ENCODE measurements at places on chromosomes 12 and 14.

- no peak for DNase-seq
These were observed 199.5 kb downstream of the ANO6 start for GRCh38 chr12:45415393-45415817.

DNA sequence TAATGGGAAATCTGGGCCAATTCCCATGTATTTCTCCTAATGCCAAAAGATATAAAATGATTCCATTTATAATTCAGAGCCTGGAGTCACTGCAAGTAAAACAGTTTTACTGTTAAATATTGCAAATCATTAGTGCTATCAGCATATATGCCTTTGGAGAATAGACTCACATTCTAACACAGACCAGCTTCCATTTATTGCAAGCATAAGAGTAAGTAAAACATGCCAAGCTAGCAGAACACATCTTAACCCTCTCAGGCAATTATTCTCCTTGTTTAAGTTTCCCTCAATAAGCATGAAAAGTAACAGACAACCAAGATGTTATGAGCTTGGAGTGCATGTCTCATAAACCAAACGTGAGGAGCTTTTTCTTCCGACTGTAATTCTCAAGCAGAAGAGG is 173.9 kb upstream of the GRIP1 start:
- DNase-seq: peak; percentile 22

DNA sequence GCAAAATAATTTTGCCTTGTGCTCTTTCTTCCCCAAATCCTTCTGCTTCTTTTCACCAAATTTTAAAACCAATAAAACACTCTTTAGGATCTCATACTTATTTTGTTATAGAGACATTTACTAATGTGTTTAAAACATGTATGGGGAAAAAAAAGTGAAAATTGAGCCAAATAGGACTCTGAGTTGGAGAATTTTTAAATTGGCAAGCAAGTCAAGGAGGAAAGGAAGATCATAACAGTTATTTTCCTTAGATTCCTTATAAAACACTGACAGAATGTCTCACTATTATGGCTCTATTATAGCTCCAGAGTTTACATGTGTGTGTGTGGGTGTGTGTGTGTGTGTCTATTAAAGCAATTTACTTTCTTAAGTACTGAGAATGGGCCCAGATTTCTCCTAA is 220.5 kb downstream of the SLC6A15 start:
- DNase-seq: no peak

DNA sequence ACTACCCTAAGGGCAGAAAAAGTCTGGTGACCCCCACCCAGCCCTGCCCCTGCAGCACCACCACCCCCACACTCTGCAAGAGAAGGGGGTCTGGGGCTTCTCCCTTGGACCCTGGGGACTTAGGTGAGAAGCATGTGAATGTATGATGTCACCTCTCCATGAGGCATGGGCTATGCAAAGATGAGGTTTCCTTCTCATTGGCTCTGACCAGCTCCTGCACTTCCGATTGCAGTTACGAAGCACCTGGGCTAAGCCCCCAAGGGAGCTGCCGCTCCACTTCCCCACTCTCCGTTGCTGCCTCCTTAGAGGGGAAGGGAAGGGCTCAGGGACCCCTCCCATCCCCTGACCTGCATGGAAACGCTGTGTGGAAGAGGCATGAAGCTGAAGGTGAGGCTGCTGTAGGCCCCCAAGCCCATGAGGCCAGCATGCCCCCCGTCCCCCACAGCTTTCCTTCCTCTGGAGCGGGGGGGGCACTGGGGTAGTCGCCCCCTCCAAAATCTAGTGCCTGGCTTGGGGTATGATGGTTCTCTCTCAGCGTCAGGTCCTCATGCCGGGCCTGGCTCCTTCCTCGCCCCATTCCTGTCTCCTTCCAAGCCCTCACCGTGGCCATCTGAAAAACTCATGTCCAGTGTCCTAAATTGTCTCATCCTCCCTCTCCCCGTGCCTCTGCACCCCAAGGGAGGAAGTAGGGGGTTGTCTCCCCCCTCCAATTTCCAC is 5.5 kb upstream of the DDX23 start:
- DNase-seq: no peak

DNA sequence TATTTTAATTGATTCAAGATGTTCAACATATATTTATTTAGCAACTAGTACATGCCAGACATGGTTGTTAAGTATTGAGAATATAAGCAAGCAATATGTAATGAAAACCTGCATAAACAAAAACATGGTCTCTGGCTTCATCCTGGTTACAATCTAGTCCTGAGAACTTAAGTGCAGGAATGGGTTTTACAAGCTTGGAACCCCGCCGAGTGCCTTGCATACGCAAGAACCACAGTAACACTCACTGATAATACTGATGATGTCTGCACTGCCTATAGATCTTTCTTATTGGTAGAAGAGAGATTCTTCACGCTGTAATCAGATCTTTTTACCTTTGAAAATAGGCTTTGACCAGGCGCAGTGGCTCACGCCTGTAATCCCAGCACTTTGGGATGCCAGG is 22.9 kb upstream of the CALM1 start:
- no peak for DNase-seq

- peak; percentile 18 for DNase-seq
These were observed 47.2 kb upstream of the KTN1 start for GRCh38 chr14:55532645-55533344.

DNA sequence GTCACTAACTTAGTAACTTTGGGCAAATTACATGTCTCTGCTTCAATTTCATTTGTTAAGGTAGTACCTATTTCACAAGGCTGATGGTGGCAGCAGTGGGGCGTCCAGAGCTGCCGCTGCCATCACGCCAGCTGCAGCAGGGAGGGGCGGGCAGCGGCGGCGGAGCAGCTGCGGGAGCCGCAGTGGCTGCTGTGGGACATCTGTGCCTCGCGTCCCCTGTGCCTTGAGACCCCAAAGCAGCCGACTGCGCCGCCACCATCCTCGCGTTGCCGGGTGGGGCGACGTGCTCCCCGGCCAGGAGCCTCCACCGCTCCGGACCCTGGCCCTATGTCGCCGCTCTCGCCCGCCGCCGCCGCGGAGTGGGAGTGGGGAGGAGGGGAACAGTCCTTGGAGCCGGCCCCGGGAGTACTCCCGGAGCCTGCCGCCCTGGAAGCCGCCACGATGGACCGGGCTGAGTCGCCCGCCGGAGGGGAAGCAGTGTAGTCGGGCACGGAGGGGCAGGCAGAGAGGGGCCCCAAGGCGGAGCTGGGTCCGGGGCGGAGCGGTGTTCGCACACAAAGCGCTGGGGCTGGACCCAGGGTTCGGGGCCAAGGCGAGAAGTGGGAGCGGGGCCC is 51.4 kb downstream of the A2M start:
- DNase-seq: peak; percentile 89

DNA sequence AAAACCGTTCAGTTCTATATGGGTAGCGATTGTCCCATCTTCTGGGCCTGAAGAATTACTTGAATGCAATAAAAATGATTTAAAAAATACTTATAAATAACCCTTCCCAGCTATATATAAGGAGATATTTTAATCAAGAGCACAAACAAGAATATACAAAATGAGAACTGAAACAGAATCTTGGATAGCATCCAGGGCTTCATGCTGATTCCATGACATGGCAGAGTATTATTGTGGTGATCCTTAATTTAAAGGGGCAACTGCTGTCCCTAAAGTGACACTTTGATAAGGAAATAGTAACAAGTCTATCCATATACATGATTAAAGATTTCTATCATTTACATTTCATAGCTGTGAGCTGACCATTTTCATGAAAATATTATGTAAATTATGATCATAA is 18.8 kb downstream of the WBP11 start:
- no peak for DNase-seq

- no peak for DNase-seq
These were observed 58.8 kb upstream of the FBRSL1 start for GRCh38 chr12:132430838-132431774.

GRCh38 chr14:102206918-102207317 is 67.2 kb downstream of the WDR20 start:
- DNase-seq: no peak

- no peak for DNase-seq
These were observed 191.5 kb upstream of the PRKD1 start for GRCh38 chr14:30118992-30119640.

DNA sequence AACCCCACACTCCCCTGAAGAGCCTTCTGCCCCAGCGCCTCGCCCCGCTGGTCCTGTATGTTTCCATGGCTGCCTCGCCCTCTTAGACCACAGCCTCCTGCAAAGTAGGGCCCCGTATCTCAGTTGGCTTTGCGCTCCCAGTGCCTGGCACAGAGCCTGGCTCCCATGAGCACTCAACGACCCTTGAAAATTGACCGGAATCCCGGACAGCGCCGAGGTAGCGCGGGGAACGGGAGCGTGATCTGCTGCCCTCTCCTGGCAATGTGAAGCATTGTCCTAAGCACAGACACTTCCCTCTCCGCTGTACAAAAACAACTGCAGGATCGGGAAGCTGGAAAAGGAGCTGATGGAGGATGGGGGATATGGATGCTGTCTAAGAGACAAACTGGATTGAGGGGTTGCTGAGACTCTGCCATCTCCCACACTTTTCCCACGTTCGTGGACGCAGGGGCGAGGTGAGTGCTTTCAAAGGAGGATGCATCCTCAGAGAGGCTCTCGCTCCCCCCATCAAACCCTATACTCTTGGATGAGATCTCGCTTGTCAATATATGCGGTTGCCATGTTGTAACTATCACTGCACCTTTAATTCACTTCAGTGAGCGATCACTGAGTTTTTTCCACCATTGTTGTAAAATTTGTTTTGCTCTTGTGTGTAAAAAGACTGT is 10.7 kb upstream of the FKBP4 start:
- DNase-seq: peak; percentile 69

DNA sequence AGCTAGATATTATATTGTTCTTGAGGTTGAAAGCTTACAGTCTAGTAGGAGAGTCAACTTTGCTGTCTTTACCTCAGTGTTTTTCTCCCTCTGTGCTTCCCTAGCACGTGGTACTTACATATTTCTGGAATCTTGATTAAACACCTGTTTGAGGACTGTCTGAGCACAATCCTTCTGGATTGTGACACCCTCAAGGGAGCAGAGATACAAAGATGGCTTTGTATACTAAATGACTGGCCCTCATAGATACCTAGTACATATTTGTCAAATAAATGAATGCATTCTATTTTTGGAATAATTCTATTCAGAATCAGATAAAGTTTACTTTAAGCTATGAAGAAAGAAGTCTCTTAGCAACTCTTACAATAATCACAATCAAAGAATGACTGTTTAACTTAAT is 113.3 kb downstream of the LRRK2 start:
- DNase-seq: no peak

GRCh38 chr12:124392667-124393413 is 97.9 kb downstream of the RFLNA start:
- peak; percentile 65 for DNase-seq

DNA sequence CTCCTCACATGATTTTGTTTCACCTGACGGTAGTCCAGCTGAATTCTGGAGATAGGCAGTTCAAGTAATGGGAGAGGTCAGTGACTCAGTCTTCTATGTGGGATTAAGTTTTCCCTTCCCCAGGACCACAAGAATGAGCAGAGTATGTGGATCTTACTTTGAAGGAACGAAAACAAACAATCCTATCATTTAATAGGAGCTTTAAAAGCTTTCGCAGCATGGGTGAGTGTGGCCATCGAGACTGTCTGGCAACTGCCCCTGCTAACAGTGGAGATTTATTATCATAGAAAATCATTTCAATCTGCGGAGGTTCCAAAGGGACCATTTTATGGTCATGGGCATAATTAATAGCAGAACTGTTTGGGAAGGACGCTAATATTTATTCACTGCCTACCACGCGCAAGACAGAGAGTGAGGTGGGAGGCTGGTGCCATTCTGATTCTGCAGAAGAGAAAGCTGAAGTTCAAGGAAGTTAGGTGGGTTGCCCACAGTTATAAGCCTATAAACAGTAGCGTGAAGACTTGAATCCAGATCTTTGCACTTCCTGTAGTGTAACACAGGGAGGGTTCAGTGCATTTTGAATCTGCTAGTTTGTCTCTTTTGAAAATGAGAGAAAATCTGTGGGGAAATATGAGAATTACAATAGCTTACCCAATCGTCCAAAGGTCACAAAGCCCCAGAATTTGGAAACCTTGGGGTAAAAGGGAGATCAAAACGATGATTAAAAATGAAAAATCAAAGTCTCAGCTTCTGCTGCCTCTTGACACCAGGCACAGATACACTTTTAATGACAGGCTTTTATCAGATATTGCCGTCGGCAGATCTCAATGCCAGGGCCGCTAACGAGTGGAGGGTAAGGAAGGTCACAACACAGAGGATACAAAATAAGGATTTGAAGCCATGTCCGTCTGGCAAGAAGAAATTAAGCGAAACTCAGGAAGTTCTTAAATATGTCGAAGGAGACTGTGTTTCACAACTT is 209.6 kb downstream of the CRADD start:
- DNase-seq: no peak

All from brain (organoid and tissue), 16 donors.